Activated CD8-positive, alpha-beta memory T cell treated with anti-CD3 and anti-CD28 coated beads, Interleukin-2, amount 50 U/mL, for 4 hours (primary cell): ENCODE measurements at places on chromosomes 4 and X.
A peak's percentile ranks its signal among the peaks of the same experiment; 100 is the strongest.

- DNase-seq = no peak
Measured at GRCh38 chr4:155891058-155891457, 12.4 kb upstream of the TDO2 start.

GRCh38 chr4:2462218-2462991 is 6.5 kb upstream of the RNF4 start:
- peak; percentile 69 for DNase-seq

- DNase-seq = no peak
Measured at GRCh38 chr4:4849106-4849505, 10.4 kb upstream of the MSX1 start.

DNA sequence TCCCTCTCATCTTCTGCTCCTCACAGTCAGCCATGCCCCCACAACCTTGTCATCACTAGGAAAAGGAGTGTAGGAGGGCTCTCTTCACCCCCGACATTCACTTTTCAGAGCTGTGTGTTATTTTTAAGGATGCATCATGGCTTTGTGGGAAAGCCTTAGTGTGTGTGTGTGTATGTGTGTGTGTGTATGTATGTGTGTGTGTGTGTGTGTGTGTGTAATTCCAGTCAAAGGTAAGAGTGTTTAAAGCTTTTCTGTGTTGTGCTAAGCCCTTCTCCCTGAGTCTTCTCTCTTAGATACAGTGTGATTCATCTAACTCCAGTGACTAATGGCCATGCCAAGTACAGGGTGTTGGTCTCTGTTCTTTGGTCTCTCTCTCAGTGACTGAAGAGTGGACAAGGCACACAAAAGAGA is 76.6 kb downstream of the CHIC2 start:
- DNase-seq = no peak

- no peak for DNase-seq
Measured at GRCh38 chr4:183857040-183857439, 48.1 kb upstream of the STOX2 start.

DNA sequence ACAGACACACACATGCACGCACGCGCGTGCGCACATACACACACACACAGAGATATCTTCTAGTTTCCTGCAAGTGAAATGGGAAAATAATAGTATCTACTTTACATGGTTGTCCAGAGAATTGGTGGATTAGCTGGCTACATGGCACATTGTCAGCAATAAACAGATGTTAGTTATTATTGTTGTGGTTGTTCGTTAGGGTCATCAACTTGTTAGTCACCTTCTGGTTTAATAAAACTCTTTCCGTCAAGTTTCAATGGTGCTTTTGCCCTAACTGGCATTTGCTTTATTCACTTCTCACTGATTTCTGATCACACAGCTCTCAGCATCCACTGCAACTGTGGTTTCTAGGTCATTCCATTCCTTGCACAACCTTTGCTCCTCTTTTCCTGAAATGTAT is 25.4 kb upstream of the RASL11B start:
- DNase-seq = no peak

DNA sequence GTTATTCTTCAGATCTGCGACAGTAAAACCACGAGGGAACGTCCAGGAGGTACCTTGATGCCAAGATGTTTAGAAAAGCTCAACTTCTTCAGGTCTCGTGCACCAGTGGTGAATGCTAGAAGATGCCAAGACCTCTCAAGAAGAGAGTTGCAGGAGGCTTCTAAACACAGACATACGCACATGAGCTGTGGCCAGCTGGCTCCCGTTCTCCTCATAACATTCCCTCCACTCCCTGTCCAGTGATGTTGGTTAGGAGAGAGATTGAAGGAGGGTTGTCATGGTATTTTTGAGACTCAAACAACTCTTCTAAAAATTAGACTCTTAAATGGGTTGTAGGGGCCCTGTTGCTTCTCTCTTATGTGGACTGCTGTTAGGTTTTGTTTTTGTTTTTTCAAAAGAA is 184.3 kb downstream of the QDPR start:
- no peak for DNase-seq

GRCh38 chr4:3708611-3709010 is 57.6 kb upstream of the ADRA2C start:
- no peak for DNase-seq

GRCh38 chr4:85826060-85826678 is 351.2 kb downstream of the ARHGAP24 start:
- no peak for DNase-seq

- no peak for DNase-seq
Measured at GRCh38 chr4:10598829-10599228, 85.7 kb downstream of the CLNK start.

DNA sequence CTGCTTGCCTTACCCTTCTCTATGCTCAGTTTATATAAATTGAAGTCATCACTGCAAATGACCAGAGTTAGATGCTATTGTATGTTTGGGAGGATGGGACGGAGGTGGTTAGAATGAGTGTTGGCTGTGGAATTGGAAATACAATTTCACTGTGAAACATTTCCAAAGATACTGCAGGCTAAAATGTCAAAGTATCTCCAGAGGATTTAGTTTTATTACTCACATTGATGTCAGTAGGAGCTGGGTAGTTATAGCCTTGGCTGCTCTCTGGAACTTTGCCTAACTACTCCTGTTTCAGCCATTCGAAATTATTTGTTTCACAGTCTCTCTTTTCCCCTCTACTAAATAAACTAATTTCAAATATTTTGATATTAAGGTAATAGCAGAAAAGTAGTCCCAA is 92.6 kb upstream of the PPP3CA start:
- DNase-seq = no peak

- DNase-seq = no peak
Measured at GRCh38 chr4:11416071-11416766, 12.5 kb downstream of the HS3ST1 start.

- DNase-seq = no peak
Measured at GRCh38 chr4:138199568-138200235, 42.4 kb downstream of the SLC7A11 start.

GRCh38 chr4:1768367-1769034 is 24.6 kb upstream of the FGFR3 start:
- DNase-seq = no peak

- no peak for DNase-seq
Measured at GRCh38 chr4:120903419-120903818, 19.1 kb downstream of the PRDM5 start.
